ENCODE measurements at places on chromosomes 1 and 21.
A peak's percentile ranks its signal among the peaks of the same experiment; 100 is the strongest.

- no peak for DNase-seq
These were observed 644.2 kb upstream of the PLXNA2 start for GRCh38 chr1:208888376-208888775.

DNA sequence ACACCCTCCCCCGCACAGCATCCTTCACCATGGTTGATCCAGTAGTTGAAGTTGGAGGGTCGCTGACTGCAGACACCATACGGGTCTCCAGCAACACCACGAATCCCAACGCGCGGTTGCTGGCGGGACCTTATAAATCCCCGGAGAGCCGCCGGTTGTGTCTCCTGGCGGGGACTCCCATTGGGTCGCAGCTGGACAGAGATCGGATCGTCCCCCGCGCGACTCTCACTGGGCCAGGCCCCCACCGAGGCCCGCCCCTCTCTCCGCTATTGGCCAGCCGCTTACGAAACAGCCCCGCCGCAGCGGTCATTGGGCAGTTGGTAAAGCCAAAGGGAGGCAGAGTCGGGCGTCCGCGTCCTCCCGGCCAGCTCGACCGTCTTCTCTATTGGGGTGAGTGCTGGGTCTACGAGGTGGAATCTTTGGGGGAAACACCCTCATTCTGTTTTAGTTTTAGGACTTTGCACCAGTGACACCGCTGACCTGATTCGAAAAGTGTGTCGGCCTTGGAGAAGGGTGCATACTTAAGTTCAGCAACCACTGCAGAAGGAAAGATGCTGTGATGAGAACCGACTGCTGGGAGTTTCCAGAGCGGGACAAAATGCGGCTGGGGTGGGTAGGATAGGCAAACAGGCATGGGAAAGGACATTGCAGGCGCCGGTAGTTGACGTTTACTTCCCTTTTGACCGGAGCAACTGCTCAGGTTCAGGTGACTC, 27.4 kb downstream of the RABIF start:
- peak; percentile 80 for DNase-seq

GRCh38 chr1:155970531-155971167, 7.7 kb downstream of the ARHGEF2 start:
- DNase-seq: no peak

- DNase-seq: peak; percentile 18
These were observed 59.8 kb downstream of the XCL1 start for GRCh38 chr1:168636200-168636599.

- no peak for DNase-seq
These were observed 57.6 kb downstream of the ZNHIT6 start for GRCh38 chr1:85650645-85651044.

DNA sequence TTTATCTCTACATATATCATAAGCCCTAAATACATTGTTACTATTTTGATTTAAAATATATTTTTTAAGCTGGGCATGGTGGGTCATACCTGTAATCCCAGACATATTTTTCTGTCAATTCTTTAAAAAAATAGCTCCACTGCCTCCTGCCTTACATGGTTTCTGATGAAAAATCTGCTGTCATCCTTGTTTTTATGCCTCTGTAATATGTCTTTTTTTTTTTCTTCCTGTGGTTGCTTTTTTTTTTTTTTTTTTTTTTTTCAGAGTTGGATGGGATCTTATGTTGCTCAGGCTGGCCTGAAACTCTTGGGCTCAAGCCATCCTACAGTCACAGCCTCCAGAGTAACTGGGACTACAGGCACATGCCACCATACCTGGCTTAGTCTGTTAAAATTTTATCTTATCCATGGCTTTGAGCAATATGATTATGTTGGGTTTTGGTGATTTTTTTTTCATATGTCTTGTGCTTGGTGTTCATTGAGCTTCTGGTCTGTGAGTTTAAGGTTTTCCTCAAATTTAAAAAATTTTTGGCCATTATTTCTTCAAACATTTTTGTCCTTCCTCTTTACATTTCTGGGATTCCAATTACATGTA, 12.4 kb upstream of the EDARADD start:
- DNase-seq: no peak

DNA sequence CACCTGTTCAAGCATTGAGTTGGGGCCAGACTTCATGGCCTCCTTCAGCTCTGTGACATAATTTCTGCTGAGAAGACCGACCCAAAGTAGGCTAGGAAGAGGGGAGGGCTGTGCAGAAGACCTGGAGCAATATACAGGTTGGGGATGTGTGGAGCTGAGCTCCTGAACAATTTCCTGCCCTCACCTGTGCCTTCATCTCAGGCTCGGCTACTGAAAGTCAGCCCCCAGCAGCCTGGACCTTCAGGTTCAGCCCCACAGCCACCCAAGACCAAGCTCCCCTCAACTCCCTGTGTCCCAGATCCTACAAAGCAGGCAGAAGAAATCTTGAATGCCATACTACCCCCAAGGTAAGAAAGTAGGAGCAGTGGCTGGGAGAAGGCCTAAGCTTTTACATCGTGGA, 662 bp downstream of the DNALI1 start:
- no peak for DNase-seq

DNA sequence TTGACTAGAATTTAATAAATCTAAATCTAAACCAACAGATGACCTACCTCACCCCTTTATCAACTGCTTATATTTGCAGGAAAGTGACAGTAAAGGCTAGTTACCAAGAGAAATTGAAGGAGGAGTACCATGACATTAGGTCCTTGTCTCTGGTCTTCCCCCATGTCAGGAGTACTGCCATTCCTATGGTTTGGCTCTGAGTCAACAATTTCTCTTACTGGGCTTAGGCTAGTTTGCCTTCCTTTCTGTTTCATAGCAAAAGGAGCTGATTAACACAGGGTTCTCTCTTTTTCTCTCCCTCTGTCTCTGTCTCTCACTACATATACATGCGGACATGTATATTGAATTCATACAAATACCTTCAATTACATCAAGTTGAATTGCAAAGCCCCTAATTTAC, 579.9 kb downstream of the DPYD start:
- no peak for DNase-seq

Data from NCI-H748 treated with DMSO at 0.1 percent for 48 hours (cell line).